Tibial nerve (tissue), 4 donors: ENCODE measurements at places on chromosomes 2 and 18. TPM values are rescaled to one million over a fixed set of nuclear protein-coding genes. Genes with fewer than 3 reads are reported as not detected.
A peak's percentile ranks its signal among the peaks of the same experiment; 100 is the strongest.

DNA sequence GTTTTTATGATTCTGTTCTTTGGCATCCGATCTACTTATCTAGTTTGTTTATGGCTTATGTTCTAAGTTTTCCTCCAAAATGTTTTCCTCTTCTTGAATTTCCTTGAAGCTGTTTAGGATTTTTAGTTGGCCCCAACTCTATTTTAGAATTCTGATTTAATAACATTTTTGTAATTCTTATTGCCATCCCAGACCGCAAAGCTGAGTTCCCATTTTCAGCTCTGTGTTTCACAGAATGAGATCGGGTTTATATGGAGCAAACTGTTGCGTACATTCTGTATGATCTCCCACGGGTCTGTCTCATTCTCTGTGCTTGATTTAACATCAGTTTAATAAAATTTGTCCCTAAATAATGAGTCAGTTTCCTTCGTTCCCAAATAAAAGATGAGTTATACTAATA lies 59.3 kb downstream of the DPP4 start:
- H3K27me3 ChIP-seq = no peaks in the 10 kb centered on the region
- no peak for DNase-seq
- H3K27ac ChIP-seq = no peak overlapping the region
- no peaks in the 10 kb centered on the region for H3K36me3 ChIP-seq
- peaks cover 13% of the 10 kb centered on the region for H3K4me1 ChIP-seq
- no peak overlapping the region for H3K4me3 ChIP-seq

- DNase-seq = no peak
- H3K4me1 ChIP-seq = no peaks in the 10 kb centered on the region
- H3K27ac ChIP-seq = no peak overlapping the region
- no peaks in the 10 kb centered on the region for H3K27me3 ChIP-seq
These were observed 6.1 kb downstream of the ADI1 start for GRCh38 chr2:3513026-3513810.

DNA sequence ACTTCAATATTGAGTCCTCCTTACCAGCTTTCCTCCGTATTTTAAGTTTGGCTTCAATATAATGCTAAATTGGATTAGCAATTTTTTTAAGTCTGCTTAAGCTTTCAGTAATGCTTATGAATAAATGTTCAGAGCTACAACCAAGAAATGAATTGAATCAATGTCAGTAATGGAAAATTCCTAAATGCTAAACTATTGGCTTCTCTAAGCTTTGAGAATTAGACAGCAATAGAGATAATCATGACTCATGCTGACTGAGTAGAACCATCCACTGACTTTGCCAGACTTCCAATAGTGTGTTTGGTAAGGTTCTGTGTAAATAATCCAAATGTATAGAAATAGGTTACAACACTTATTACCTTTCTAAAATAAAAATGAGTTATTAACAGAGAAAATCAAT lies 8.9 kb upstream of the PDE1A start:
- no peaks in the 10 kb centered on the region for H3K36me3 ChIP-seq
- no peaks in the 10 kb centered on the region for H3K27me3 ChIP-seq
- no peaks in the 10 kb centered on the region for H3K4me1 ChIP-seq
- no peak overlapping the region for H3K27ac ChIP-seq

DNA sequence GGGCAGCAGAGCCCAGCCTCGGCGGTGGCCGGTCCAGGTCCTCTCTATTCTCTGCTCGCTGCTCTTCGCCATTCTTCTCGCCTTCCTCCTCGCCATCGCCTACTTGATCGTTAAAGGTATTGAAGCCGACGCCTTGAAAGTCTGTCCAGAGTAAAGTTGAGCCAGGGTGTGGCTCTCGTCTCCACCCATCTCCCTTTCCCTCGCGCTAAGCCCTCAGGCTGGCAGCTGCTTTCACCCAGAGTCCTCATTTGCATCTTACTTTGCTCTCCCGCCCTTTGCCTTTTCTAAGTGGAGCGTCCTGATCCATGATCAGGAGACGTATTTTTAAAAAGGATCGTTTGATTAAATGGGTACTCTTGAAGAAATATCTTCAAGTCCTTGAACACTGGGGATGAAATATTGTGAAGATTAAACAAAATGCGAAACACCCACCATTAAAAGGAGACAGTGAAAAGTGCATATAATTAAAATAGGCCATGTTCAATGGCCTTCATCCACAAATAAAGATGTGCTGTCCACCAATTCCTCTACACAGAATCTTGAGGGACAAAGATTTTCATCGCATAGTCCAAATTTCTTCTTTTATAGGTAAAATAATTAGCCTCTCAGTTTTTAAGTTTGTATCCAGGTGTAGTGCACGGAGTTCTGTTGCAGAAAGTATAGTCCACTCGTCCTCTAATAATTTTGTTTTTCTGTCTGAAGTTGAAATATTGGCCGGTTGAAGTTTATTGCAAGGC lies 657 bp downstream of the ARL6IP6 start:
- H3K27ac ChIP-seq = peak overlapping the region; percentile 97
- DNase-seq = no peak

- H3K36me3 ChIP-seq = no peaks in the 10 kb centered on the region
- H3K27me3 ChIP-seq = peaks cover 8% of the 10 kb centered on the region
- peak within 1 kb of the TSS; percentile 60 for H3K4me3 ChIP-seq
These were observed at the start of gene DPP4 for GRCh38 chr2:162073888-162074631. TSS of gene DPP4 (minus strand) at chr2:162074215. CDS start at chr2:162073981, 234 bp downstream.

- H3K4me1 ChIP-seq = no peaks in the 10 kb centered on the region
- H3K4me3 ChIP-seq = no peak overlapping the region
- H3K27ac ChIP-seq = no peak overlapping the region
- H3K27me3 ChIP-seq = no peaks in the 10 kb centered on the region
- no peak for DNase-seq
These were observed 130.1 kb upstream of the GALNT5 start for GRCh38 chr2:157127249-157128012.

GRCh38 chr2:31259075-31259474 lies 25.1 kb downstream of the EHD3 start:
- H3K27me3 ChIP-seq = no peaks in the 10 kb centered on the region
- no peaks in the 10 kb centered on the region for H3K36me3 ChIP-seq
- no peak for DNase-seq

GRCh38 chr18:25279133-25279532 lies 72.8 kb downstream of the ZNF521 start:
- no peaks in the 10 kb centered on the region for H3K27me3 ChIP-seq
- H3K4me3 ChIP-seq = no peak overlapping the region
- DNase-seq = no peak
- H3K27ac ChIP-seq = no peak overlapping the region

- no peaks in the 10 kb centered on the region for H3K27me3 ChIP-seq
- H3K4me3 ChIP-seq = no peak overlapping the region
- no peak overlapping the region for H3K27ac ChIP-seq
These were observed 121.6 kb downstream of the ZRANB3 start for GRCh38 chr2:135409436-135409835.

DNA sequence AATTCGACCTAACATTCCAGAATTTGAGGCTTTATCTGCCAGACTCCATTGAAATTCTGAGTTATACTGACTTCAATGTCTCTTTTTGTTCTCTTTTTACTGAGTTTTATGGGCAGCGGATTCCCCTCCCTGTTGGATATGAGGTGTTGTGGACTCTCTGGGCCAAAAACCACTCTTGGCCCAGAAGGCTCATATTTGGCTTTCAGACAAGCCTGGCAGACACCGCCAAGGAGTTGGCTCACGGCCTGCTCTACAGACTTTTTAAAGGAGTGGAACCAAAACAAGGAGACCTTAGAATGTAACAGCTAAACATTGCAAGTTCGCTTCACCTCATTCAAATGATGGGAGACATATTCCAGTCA lies 206.4 kb upstream of the NCKAP5 start:
- no peak overlapping the region for H3K4me3 ChIP-seq
- H3K36me3 ChIP-seq = no peaks in the 10 kb centered on the region
- peak; percentile 51 for DNase-seq
- peaks cover 26% of the 10 kb centered on the region for H3K4me1 ChIP-seq
- H3K27me3 ChIP-seq = no peaks in the 10 kb centered on the region

DNA sequence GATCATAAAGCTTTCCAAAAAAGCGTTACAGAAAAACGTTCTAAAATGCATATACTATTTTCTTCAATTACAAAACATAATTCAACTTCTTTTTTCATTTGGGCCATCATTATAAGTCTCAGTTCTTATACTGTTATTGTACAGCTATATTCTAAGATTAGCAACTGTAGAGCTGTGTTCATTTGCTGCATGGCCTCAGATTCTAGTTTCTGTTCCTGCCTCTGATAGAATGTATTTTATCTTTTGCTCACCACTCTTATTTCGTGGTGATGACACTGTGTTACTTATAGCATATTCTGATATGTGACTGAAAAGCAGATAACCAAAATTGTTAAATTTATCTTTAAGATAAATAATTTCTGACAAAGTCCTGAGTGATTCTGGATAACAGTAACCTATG lies 67.2 kb downstream of the PTRHD1 start:
- H3K4me3 ChIP-seq = no peak overlapping the region
- no peak overlapping the region for H3K27ac ChIP-seq
- no peak for DNase-seq
- H3K36me3 ChIP-seq = peaks cover 33% of the 10 kb centered on the region
- no peaks in the 10 kb centered on the region for H3K4me1 ChIP-seq

DNA sequence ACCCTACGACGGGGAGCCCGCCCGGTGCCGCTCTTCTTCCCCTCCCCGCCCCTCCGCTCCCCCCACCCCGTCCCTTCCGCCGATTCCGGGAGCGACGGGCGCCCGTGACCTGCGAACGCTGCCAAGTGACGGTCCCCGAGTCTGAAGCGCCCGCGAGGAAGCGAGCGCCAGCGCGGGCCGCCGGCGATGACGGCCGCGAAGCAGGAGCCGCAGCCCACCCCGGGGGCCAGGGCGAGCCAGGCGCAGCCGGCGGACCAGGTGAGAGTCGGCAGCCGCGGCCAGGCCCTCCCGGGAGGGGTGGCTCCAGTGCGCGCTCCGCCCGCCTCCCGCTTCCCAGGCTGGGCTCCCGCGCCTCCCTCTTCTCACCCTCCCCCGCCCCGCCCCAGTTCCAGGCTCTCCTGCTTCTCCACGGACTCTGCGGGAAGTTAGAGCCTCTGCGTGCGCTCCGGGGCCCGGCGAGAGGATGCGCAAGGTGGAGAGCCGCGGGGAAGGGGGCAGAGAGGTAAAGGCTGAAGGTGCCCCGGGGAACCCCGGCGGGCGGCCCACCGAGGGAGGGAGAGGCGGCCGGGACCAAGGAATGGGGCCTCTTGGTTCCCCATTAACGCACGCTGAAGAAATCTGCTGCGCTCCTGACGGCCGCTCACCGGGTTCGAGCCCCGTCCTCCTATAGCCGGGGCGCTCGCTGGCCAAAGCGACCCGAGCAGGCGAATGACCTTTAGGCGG lies 719.5 kb downstream of the DPP10 start:
- peak overlapping the region; percentile 14 for H3K4me3 ChIP-seq
- DNase-seq = no peak
- H3K4me1 ChIP-seq = no peaks in the 10 kb centered on the region
- no peak overlapping the region for H3K27ac ChIP-seq
- H3K36me3 ChIP-seq = no peaks in the 10 kb centered on the region

- H3K4me3 ChIP-seq = no peak overlapping the region
- no peaks in the 10 kb centered on the region for H3K36me3 ChIP-seq
- no peaks in the 10 kb centered on the region for H3K27me3 ChIP-seq
- H3K27ac ChIP-seq = no peak overlapping the region
- no peaks in the 10 kb centered on the region for H3K4me1 ChIP-seq
These were observed 155.1 kb upstream of the FSHR start for GRCh38 chr2:49309461-49309860.

GRCh38 chr18:36809590-36810381 lies 19.0 kb downstream of the TPGS2 start:
- no peak overlapping the region for H3K4me3 ChIP-seq
- no peaks in the 10 kb centered on the region for H3K27me3 ChIP-seq
- no peaks in the 10 kb centered on the region for H3K4me1 ChIP-seq
- H3K27ac ChIP-seq = no peak overlapping the region
- DNase-seq = no peak

DNA sequence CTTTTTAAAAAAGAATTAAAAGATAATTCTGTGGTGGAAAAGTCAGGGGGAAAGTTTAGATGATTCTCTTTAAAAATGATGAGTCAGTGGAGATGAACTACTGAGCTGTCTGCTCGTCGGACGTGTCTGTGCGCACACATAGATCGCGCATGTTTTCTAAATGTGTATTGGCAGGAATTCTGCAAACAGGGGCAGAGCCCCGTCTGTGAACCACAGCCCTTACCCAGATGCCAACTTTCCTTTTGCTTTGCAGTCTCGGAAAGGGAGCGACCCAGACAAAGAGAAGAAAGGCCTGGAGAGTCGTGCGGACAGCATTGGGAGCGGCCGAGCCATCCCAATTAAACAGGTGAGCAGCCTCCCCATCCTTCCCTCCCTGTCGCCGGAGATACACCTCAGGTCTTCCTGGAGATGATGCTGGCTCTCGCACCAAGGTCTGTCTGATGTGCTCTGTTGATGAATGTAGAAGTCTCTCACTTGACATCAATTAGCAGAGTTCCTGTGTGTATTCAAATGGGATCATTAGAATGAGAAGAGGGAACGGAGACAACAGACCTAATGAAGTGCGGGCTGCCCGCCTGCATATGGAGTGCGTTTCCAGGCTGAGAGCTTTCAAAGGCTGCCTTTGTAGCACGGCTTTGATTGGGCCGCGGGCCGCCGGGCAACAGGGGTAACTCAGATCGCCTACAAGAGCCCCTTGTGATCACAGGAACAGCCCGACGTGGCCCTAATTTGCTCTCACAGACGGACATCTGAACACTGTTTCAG lies 313.3 kb downstream of the AGAP1 start:
- H3K27ac ChIP-seq = no peak overlapping the region
- no peak overlapping the region for H3K4me3 ChIP-seq
- no peaks in the 10 kb centered on the region for H3K27me3 ChIP-seq
- no peaks in the 10 kb centered on the region for H3K4me1 ChIP-seq
- no peaks in the 10 kb centered on the region for H3K36me3 ChIP-seq

- no peak overlapping the region for H3K27ac ChIP-seq
- DNase-seq = no peak
- H3K36me3 ChIP-seq = no peaks in the 10 kb centered on the region
These were observed 66.1 kb upstream of the RGPD5 start for GRCh38 chr2:109727929-109728447.

DNA sequence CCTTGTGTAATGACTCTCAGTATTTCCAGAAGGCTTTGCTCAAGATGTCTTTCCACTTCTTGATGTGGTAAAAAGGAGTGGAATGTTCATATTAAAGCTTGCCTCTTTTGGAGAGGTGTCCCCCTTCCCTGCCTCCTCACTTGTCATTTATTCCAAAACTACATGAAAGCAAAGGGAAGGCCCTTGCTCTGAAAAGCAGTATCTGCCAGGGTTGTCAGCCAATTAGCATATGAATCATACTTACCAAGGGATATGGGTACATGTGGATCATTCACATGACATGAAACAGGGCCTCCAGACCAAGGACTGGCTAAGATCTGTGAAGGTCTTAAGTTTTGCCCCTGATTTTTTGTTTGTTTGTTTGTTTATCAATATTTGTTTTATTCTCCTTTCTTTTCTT lies 31.3 kb downstream of the ANXA4 start:
- H3K27me3 ChIP-seq = no peaks in the 10 kb centered on the region
- peaks cover 14% of the 10 kb centered on the region for H3K4me1 ChIP-seq
- no peak for DNase-seq

IKZF2 gene
- 17.3 TPM for total RNA-seq

FAP gene
- total RNA-seq = 12.0 TPM

RBBP8 gene
- 13.8 TPM for total RNA-seq

SERPINB2 gene
- total RNA-seq = not detected

SERPINB3 gene
- not detected for total RNA-seq

SELENOI gene
- 15.5 TPM for total RNA-seq

KIF5C gene
- total RNA-seq = 25.1 TPM

IL36G gene
- total RNA-seq = not detected

LRRC30 gene
- not detected for total RNA-seq

GALNT14 gene
- total RNA-seq = 0.21 TPM

ZNF532 gene
- total RNA-seq = 122 TPM

PLEKHH2 gene
- total RNA-seq = 48.2 TPM
